ENCODE measurements at places on chromosomes 7 and 10.

DNA sequence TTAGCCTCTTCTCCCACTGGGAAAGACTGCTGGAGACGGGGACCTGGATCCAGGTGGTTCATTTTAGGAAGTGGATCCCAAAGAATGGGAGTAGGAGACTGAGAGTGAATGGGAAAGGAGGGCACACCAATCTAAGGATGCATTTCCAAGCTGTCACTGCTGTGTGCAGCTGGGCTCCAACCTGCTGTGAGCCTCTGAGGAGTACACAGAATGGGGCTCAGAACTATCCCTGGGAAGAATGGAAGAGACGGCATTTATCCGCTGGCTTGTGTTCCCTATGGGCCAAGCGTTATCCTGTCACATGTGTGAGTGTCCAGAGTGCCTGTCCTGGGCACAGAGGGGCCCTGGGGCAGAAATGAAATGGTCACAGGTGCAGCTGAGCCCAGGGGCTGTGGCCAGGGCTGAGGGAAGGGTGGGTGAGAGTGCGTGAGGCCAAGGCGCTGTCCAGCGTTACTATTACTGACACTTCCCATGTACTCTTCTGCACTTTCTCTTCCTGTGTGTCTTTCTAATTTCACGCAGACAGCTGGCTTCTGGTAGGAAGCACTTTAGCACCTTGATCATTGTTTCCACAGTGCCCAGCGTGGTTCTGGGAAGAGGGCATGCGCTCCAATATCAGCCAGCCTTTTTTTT is 35.4 kb upstream of the PODXL start:
- no peak for DNase-seq

DNA sequence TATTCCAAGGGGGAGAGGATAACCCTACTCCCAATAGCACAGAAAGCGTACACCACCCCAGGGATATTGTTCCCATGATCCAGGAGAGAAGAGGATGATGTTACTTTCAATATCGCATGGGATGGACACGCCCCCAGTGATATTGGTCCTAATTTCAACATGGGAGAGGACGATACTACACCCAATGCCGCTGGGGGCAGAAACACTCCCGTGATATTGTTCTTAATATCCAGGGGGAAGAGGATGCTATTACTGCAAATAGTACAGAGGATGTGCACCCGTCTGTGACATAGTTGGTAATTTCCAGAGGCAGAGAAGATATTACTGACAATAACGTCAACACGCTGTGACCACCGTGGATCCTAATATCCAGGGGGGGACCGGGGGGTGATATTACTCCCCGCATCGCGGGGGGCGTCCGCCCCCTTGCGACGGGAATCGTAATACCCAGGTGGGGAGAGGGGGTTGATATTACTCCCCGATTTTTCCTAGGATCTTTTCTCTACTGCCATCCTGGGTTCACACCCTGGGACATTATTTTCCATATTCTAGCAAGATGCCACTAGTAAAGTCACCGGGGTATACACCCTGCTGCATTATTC is 16.6 kb downstream of the MEIG1 start:
- DNase-seq = no peak

DNA sequence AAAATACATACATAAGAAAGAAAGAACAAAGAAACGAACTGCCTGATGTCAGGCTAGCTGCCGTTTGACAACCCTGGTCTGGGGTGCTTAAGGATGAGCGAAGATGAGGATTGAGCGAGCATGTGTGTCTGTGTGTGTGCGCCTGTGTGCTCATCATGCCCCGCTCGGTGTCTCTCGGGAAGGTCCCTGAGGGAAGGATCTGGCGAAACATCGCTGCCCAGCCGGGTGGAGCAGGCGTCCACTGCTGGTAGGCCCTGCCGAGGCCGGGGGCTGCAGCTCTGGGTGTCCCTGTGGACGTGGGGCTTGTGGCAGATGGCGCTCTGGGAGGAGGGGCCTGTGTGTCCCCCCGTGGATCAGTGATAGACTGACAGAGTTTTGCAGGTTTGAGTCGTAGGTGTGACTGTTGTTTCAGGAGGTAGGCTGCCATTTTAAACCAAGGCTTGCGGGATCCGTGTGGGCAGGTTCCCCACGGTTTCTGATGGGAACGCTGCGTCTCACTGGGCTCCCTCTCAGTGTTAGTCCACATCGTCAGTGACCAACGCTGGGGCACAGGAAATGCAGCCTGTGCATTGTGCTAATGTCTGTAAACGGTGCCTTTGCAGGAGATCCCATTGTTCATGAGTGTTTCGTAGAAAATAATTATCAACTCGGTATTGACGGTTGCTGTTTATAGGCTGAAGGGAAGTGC is 5.9 kb upstream of the SUN1 start:
- DNase-seq = no peak

- DNase-seq = no peak
These were observed 194.9 kb downstream of the SDK1 start for GRCh38 chr7:3495954-3496353.

- DNase-seq = no peak
These were observed 80.0 kb downstream of the SLC25A13 start for GRCh38 chr7:96241855-96242254.

DNA sequence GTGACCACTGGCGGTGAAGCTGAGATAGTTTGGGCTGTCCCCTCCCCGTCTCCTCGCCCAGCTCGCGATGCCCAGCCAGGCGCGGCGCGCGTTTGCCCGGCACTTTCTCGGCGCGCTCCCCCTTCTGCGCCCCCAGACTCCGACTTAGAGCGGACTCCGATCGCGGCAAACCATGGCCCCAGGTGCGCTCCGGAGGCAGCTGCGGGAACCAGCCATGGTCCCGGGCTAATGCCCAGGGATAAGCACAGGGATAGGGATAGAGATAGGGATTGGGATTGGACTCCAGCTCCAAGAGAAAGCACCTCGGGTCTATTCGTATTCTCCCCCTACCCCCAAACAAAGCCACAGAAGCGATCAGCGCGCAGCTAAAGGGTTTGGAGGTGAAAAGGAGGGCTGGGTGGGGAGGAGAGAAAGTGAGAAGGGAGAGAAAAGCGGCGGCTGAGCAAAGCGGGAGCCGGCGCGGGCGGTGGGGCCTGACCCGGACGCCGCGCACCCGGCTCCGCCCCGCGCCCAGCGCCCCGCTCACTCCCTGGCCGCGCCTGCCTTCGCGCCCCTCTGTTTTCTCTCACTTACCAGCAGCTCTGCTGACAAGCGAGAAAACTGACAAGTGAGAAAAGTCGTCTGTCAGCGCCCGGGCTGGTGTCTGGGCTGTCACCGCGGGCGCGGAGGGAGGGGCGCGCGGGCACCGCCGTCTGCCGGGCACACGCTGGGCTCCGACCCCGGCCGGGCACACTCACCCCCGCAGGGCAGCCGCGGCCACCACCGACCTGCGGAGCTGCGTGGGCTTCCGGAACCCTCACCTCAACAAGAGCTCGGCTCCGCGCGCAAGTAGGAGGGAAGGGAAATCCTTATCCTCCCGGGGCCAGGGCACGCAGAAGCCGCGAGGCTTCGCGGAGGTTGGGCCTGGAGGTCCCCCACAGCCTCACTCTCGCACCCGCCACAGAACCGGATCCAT is at the start of gene PDE1C:
Gene PDE1C, minus strand, starts transcription at position 2 of the 955 bp plus-strand sequence.
- DNase-seq = peak; percentile 91

GRCh38 chr10:26423722-26424121 is 14.4 kb upstream of the APBB1IP start:
- no peak for DNase-seq

- peak; percentile 85 for DNase-seq
These were observed 13.5 kb downstream of the TNPO3 start for GRCh38 chr7:129041142-129042085.

- DNase-seq = no peak
These were observed 107.9 kb upstream of the FAM180A start for GRCh38 chr7:135856356-135857144.

DNA sequence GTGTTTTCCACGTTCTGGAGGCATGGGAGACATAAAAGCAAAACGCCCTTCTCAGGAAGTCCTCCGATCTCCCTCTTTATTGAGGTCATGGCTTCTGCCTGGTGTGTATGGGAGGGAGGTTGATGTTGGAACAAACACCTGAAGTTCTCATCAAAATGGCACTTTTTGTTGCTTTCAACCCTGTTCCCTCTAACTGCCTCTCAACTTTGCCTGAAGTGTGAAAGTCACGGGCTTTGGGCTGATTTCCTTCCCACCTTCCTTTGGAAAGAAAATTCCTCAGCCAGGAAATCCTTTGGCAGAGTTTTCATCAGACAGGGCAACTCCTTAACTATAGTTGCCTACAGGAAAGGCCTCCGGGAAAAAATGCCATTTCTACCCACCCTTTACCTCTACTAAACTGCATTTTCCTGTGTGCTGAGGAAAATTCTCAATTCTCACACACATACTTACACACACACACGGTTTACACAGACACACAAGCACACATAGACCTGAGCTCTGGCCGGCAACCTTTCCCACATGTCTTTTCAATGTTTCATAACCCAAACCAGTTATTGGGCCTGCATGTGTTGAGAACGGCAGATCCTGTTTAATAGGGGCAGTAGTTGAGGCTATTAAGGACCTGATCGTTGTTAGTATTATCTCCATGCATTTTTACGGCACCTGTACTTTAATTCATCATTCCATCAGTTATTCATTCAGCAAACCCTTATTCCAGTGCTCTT is 36.4 kb downstream of the CYP17A1 start:
- DNase-seq = no peak

GRCh38 chr7:327991-328702 is 38.2 kb downstream of the FOXL3 start:
- DNase-seq = no peak

- no peak for DNase-seq
These were observed 82.7 kb upstream of the PFKP start for GRCh38 chr10:2984682-2985081.
